ENCODE measurements at places on chromosomes 16 and 17.
A peak's percentile ranks its signal among the peaks of the same experiment; 100 is the strongest.

GRCh38 chr16:56938664-56939513 lies 6.9 kb downstream of the HERPUD1 start:
- DNase-seq, result no peak

GRCh38 chr16:88319116-88319965 lies 63.4 kb upstream of the ZNF469 start:
- no peak for DNase-seq

DNA sequence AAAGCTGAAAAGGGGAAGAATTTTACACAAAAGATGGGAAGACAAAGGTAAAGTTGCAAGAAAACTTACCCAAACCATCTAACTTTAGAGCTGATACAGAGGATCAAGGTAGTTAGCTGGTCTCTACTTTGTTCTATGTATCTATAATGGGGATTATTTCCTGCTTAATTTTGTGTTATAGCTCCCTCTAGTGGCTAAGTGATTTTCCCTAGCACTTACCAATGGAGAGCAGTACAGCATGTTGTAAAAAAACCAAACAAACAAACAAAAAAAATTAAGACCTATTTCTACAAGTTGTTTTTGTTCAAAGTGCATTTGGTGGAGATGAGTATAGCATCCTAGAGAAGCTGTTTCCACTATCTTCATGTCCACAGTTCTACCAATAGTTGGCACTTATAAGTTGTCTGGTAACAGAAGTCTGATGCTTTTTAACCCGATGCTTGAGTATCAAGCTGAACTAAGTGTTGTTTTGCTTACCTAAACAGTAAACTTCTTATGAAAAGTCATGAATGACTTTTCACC lies 7.5 kb downstream of the SRSF1 start:
- DNase-seq, result peak; percentile 83

DNA sequence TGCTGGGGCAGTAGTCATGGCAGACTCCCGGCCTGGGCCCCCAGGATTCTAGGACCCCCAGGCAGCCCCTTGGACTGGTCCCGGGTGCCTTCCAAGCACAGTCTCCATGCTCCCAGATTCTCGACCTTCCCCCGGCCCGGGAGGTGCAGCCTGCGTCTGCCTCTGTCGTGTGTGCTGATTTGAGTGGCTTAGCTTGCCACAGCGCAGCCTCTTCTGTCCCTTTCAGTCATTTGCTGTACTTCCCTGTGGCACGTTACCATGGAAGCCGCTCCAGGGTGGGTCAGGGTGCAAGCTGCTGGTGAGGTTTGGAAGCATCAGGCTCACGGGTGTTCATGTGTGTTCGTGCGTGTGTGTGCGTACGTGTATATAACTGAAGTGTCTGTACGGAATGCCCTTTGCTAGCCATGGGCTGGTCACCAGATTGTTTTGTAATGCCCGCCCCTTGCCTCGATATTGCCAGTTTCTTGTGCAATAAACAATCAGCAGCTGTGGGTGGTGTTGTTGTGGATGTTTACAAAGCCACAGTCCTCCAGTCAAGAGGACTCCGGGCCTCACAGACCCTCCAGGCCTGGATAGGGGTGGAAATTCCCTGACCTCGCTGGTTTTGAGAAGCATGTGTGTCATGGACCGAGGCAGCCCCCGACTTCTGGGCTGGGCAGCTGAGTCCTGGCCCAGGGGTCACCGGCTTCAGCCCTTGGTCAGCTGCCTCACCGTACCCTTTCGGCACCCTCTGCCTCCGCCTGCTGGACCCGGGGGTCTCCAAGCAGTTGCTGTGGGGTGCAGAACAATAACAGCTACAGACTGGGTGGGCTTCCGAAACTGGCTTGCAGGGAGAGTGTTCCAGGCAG lies 9.7 kb upstream of the CLEC18A start:
- DNase-seq, result no peak

DNA sequence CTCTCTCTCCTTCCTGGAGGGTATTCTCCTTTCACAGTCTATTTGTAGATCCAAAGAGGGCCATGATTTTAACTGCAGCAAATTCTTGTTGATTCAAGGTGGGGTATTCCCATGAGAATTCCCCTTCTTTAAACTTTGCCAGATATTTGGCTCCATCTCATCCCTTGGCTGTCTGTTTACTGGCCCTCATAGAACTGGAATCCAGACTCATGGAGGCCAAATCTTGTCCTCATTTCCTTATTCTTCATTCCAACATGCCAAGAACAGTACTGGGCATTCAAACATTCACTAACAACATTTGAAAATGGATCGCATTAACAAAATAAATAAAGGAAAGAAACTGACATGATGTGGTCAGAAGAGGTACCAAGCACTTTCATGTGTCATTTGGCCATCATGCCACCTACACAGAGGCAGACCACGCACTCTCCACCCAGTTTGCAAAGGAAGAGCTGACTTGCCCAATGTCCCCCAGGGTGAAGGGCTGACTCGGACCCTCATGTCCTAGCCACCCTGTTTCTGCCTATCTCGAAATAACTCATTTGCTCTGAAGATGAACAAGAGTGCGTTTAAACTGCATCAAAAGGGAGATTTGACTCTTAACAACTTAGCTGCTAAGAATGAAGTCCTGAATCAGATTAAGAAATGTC lies 23.1 kb upstream of the SLC35B1 start:
- DNase-seq, result no peak

DNA sequence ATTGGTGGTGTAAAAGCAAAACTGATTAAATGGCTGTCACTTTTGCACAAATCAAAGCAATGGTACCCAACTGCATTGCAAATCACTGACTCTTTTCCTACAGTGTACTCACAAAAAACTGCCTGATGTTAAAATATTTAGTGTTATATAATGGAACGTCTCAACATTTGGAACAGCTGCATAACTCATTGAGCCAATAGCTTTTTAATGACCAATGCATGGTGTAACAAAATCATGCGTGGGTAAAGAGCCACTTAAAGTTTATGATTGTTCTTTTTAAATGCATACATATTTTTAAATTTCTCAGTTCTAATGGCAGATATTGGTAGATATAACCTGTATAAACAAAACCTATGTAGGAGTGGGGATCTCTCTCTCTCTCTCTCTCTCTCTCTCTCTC lies 204.0 kb upstream of the MPHOSPH6 start:
- DNase-seq, result no peak

DNA sequence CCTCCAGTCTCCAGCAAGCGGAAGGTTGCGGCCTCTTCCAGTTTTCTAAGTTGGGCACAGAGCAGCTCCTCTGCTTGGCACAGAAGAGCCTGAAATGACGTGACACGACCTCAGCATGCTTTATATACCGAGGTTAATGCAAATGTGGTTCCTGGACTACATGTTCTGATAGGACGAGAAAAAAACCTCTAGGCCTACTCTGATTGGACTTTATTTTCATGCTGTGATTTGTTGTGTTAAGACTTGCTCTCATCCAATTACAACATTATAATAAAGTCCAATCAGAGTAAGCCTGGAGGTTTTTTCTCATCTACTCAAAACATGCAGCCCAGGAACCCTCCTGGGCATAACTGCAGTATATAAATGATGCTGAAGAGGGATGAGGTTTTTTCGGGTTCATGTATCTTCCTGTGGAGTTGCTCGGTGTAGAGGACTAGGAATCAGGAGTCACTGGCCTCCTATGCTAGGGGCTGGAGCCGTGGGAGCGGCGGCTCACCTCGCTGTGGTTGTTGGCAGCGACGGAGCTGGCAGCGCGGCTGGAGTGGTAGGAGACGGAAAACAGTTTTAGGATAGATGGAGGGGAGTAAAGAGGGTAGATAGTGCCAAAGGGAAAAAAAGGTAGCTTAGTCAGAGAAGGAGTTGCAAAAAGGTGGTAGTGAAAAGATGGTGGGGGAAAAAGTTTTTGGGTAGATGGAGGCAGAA lies 878.0 kb downstream of the KCNJ18 start:
- DNase-seq, result no peak

DNA sequence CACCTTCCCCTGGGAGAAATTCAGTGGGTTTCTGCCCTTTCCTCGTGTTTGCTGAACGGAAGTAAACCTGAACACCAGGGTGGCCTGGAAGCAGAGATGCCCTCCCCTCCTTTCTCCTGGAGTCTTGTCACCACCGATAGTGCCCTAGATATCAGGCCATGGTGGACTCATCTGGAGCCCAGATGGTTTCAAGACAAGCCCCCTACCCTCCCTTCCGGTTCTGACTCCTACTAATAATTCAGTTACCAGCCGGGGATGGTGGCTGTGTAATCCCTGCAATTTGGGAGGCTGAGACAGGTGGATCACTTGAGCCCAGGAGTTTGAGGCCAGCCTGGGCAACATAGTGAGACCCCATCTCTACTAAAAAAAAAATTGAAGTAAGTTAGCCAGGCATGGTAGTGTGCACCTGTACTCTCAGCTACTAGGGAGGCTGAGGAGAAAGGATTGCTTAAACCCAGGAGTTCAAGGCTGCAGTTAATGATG lies 2.4 kb downstream of the ZNF469 start:
- no peak for DNase-seq
